ENCODE measurements at places on chromosomes 16 and 17. TPM values are rescaled to one million over a fixed set of nuclear protein-coding genes. Genes with fewer than 3 reads are reported as not detected.

Gene PMP22
- polyA plus RNA-seq = 12.1 TPM

Gene KRT32
- polyA plus RNA-seq = 0.03 TPM

Gene C1QL1
- polyA plus RNA-seq = not detected

Gene ZNF174
- 9.2 TPM for polyA plus RNA-seq

Gene RRAD
- 12.8 TPM for polyA plus RNA-seq

Gene SCN4A
- not detected for polyA plus RNA-seq

Gene OTOP2
- polyA plus RNA-seq = not detected

Gene UBTF
- polyA plus RNA-seq = 23.0 TPM

Gene TM4SF5
- not detected for polyA plus RNA-seq

Gene SLFN13
- 1.0 TPM for polyA plus RNA-seq

Gene TP53TG3C
- not detected for polyA plus RNA-seq

Gene KRT27
- polyA plus RNA-seq = not detected

Gene CDH13
- 116 TPM for polyA plus RNA-seq

Gene MT3
- not detected for polyA plus RNA-seq
